ENCODE measurements at places on chromosomes 13 and 19.

- DNase-seq = no peak
Observed at GRCh38 chr13:98476538-98476966, 100.4 kb downstream of the STK24 start.

DNA sequence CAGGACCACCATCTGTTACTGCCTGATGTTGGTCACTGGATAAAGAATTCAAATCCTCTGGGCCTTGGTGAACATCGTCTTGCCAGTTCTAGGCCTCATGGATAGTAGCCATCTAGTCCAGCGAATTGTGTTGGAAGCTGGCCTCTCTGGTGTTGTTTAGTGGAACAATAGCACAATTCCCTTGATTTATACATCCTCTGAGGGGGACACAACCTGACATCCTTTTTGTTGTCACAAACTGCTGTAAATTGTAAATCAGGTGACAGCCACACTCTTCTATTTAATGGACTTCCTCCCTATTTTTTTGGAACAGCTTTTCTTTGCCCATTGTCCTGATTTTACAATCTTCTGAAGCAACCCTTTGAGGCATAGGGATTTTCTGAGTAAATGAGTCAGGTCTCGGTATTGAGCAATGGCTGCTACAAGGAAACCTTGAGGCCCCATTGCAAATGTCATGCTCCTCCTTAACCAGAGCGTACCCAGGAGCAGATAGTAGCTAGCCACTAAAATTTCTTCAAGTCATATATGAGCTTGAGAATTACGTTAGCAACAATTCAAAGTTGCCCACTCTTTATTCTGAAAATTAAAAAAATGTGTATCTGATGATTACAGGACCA, 263.3 kb downstream of the COG6 start:
- DNase-seq = no peak

- DNase-seq = no peak
Observed at GRCh38 chr13:46831588-46832194, 34.7 kb upstream of the ESD start.

DNA sequence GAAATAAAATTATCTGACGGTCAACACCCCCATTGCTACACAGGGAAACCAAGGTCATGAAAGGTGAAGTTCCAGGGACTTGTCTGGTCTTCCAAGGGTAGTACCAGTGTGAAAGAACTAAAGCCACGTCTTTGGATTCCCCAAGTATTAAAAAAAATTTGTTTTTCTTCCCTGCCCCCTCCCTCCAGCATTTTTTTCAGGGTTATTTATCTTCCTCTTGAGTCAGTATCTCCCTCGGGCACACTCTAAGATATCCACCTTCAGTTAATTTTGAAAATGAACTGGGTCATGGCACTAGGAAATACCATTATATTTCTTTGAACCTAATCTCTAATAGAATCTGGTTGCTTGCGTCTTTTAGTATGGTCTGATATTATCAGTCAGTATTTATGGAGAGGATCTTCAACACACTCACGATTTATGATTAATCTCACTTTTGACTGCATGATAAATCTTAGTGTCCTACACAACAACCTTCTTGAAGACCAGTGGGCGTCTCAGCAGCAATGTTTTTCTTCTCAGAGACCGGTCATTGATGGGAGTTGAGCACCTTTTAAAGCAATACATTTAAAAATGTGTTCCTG, 9.1 kb downstream of the ATP8A2 start:
- DNase-seq = no peak

GRCh38 chr13:94411747-94412146, 67.7 kb downstream of the DCT start:
- no peak for DNase-seq

- no peak for DNase-seq
Observed at GRCh38 chr13:87982400-87982799, 311.2 kb downstream of the SLITRK5 start.

DNA sequence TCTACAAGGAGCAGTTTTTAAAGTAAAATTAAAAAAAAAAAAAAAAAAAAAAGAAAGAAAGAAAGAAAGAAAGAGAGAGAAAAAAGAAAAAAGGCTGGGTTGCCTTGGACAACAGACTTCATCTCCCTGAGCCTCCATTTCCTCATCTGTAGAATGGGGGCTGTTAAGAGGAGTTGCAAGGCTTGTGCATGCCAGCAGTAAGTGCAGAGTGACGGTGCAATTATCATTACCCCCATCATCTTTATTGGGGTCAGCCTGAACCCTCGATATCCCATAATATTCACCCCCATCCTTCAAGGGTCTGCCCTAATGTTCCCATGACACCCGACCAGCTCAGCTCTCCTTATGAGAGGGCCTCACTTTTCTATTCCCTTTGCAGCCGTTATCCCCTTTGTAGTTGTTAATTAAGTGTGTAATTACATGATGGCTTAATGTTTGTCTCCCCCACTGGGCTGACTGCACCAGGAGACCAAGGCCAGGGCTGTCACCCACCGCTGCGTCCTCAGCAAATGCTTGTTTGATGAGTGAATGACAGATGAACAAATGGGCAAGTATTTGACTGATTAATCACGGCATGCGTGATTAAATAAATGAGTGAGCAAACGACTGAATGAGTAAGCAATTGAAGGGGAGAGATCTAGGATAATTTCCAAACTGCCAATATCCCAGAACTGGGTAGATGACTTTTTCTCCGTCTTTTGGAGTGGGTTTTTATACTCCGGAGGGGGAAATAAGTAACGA, 10.1 kb downstream of the FOSB start:
- no peak for DNase-seq

GRCh38 chr19:7395360-7396066, 46.8 kb downstream of the ARHGEF18 start:
- no peak for DNase-seq

DNA sequence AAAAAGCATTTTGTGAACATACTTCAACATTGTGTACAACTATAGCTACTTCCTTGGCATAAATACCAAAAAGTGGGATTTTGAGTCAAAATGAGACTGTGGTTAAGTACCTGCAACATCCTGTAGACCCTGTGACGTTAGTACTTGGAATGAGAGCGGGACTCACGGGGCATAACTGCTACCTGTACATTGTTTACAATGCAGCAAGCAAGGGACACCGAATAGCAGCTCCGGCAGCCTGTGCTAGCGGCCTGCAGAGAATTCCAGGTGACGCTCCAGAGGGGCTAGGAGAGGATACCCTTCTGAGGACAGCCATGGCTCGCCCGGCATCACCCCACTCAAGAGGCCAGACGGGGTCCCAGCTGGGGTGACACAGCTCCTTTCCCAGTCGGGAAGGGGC, 824 bp upstream of the ZNF331 start:
- peak; percentile 74 for DNase-seq

GRCh38 chr13:62643007-62643483, 1227.4 kb upstream of the PCDH20 start:
- no peak for DNase-seq

DNA sequence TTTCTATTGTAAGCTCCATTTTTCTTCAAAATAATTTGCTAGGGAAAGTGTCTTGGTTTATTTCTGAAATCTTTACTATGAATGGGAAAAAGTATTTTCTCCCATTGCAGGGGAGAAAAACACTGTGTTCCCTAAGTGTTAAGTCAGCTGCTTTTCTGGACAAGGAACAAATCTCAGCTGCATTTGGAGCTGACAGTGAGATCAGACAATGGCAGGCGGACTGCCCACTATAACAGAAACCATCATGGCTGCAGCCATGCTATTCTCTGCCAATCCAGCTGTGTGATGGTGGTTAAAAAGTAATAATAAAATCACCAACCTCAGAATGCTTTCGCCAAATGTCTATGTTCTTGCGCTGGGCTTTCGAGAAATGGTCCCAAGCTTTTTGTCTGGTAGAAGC, 302.7 kb downstream of the DNAJC15 start:
- no peak for DNase-seq

- DNase-seq = peak; percentile 28
Observed at GRCh38 chr13:51912091-51912490, 50.3 kb downstream of the CCDC70 start.

- DNase-seq = peak; percentile 76
Observed at GRCh38 chr19:38683393-38684077, 36.1 kb downstream of the ACTN4 start.

GRCh38 chr13:35496006-35496405, 19.5 kb upstream of the MAB21L1 start:
- no peak for DNase-seq

DNA sequence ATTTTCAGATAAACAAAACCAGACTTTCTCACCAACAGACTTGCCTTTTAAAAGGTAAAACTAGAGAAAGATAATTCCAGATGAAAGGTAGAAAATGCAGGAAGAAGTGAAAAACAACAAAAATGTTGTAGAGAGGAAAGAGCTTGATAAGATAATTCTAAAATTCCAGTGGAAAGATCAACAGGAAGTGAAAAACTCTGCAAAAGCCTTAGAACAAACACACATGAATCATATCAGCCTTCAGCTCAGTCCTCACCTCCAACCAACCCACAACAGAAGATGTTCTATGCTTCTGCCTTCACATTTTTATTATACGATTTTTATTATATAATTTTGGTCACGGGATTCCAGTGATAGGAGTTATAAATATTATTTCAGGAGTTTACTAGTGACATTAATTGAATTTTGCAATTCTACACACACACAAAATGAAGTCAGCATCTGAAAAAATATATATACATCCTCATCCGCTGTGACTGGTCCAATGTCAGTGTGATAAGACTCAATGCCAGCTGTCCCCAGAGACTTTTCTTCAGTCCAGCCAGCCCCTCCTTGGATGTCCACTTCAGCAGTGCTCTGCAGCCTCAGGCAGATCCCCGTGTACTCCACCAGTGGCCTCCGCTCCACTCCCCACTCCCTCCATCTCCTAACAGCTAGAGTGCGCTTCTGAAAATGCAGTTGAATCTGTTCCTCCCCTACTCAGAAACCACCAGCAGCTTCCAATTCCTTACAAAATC, 57.9 kb downstream of the GADD45B start:
- DNase-seq = no peak

DNA sequence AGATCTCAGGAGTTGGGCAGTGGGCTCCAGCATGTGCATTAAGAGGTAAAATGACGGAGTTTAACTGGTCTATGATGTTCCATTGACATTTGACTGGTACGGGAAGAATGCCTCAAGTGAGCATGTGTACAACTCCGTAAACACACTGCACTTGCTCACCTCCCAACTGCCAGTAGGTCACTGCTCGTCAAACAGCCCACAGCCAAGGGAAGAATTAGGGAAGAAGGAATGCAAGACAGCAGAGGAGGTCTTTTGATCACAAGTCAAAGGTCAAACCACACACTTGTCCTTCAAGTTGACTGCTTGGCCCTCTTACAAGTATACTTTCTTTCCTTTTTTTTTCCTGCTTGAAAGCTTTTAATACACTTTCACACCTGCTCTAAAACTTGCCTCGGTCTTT, 236.7 kb downstream of the B3GLCT start:
- DNase-seq = no peak

DNA sequence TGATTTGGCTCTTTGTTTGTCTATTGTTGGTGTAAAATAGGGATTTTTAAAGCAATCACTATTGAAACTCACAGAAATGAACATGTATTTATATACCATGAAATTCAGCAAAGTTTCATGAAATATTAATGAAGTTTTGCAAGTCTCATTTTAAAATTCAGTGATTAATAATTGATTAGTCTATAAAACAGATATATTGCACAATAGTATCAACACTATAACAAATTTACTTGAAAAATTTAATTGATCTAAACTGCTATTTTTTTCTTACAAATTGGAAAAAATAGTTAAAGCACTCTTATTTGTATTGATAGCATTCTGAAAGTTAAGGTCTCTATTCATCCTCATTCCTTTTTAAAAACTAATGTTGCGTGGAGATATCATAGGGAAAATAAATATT, 121.0 kb upstream of the PCDH9 start:
- DNase-seq = no peak

GRCh38 chr19:11404588-11405222, 14.4 kb downstream of the RGL3 start:
- no peak for DNase-seq

GRCh38 chr13:110669036-110669435, 36.9 kb downstream of the CARS2 start:
- DNase-seq = no peak

DNA sequence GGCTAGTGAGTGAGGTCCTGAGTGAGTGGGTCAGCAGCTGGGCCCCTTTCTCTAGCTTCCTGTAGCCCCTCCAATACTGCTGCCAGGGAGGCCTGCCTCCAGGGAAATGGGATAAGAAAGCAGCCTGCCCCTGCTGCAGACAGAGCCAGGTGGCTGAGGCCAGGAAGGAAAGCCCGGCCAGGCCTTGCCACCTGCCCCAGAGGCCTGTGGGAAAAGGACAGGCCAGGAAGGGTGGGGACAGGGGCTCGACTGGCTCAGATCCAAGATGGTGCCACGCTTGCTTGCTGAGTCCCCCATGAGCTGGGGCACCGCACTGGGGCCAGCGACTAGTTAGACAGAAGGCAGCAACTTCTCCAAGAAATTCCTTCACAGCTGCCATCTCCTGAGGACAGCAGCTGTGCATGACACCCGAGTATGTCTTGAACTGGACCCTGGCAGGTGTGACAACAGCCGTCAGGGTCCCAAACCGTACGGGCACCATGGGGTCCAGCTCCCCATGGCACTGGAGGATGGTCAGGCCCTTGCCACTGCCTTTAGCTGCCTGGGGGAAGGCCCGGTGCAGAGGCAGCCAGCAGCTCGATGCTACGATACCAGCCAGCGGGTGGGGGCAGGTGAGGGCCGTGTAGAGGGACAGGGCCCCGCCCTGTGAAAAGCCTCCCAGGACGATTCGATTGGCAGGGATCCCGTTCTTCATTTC, 5.1 kb upstream of the PRR36 start:
- no peak for DNase-seq

DNA sequence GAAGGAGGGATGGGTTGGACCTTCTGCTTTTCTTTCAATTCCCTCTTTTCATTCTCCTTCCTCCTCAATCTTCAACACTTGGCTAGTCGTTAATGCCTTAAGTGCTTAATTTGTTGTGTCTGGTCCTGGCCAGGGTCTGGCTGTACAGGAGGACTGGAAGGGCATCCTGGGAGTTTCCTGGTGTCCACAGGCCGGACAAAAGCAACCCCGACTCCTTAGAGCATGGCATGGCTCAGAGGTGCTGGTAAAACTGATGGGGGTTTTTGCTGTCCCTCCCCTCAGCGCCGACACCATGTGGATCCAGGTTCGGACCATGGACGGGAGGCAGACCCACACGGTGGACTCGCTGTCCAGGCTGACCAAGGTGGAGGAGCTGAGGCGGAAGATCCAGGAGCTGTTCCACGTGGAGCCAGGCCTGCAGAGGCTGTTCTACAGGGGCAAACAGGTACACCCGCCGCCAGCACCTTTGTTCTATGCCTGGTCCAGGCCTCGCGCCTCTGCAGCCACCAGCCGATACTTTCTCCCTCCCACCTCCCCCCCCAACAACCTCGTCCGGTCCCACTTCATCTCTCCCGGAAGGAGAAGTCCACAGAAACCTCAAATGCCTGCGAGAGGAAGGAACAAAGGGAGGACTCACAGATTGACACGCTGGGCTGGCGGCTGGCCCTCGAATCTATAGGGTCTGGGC, 1.4 kb downstream of the UHRF1 start:
- no peak for DNase-seq

GRCh38 chr13:64347664-64348063, 2882.5 kb downstream of the PCDH9 start:
- no peak for DNase-seq

- DNase-seq = no peak
Observed at GRCh38 chr13:99722931-99723330, 221.7 kb downstream of the TM9SF2 start.

- DNase-seq = no peak
Observed at GRCh38 chr13:98032168-98032567, 78.7 kb downstream of the IPO5 start.

- peak; percentile 78 for DNase-seq
Observed at GRCh38 chr19:48835734-48836088, 580 bp downstream of the HSD17B14 start.
